ENCODE measurements at places on chromosomes 1 and 21.

DNA sequence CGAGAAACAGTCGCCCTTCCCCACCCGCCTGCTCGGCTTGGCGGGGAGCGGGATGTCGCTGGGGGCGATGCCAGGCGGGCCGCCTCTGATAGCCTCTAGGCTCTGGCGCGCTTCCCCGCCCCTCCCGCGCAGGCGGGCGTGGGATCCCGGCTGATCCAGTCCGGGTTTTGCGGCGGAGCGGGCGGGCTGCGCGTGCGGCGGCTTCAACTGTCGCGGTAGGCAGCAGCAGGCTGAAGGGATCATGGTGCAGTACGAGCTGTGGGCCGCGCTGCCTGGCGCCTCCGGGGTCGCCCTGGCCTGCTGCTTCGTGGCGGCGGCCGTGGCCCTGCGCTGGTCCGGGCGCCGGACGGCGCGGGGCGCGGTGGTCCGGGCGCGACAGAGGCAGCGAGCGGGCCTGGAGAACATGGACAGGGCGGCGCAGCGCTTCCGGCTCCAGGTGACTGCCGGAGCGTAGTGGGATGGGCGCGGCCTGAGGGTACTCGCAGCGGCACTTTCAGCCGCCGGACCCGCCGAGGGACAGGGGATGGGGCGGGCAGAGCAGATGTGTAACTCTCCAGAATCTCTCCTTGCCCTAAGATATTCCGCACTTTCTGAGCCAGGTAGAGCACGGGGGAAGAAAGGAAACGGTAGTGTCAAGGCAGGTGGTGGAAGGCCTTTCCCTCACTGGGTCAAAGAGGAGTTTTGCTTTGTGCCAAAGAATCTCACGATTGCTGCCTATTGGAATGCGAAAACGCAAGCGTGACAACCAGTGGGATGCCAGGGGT is at the start of gene FAAH:
Gene FAAH (plus strand): TSS at position 210 of the 764 bp plus-strand sequence. CDS start 32 bp downstream, at position 242.
- DNase-seq = peak; percentile 67

GRCh38 chr1:37930246-37931101 is 16.4 kb downstream of the INPP5B start:
- peak; percentile 63 for DNase-seq

- no peak for DNase-seq
Observed at GRCh38 chr1:165807613-165808012, 19.8 kb upstream of the UCK2 start.

- DNase-seq = no peak
Observed at GRCh38 chr1:38267037-38268036, 220.7 kb upstream of the POU3F1 start.

GRCh38 chr1:35173491-35173890 is 19.5 kb downstream of the SFPQ start:
- DNase-seq = no peak

DNA sequence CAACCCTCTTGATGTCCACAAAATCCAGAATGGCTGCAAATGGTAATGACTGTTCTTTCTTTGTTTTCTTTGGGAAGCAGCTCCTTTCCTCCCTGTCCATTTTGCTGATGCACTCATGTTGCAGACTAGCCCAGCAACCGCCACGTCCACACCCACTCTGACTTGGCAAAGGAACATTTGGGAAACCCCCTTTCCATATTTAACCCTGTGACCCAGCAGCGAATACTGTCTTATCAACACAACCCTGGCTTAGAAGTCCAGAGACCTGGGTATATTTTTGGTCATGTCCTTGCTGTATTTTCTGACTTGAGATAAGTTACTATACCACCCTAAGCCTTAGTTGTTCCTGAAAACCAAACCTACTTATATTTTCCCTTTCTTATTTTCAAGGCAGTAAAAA is 18.1 kb upstream of the SHE start:
- no peak for DNase-seq

GRCh38 chr1:209751627-209752231 is 4.1 kb upstream of the TRAF3IP3 start:
- DNase-seq = peak; percentile 57

DNA sequence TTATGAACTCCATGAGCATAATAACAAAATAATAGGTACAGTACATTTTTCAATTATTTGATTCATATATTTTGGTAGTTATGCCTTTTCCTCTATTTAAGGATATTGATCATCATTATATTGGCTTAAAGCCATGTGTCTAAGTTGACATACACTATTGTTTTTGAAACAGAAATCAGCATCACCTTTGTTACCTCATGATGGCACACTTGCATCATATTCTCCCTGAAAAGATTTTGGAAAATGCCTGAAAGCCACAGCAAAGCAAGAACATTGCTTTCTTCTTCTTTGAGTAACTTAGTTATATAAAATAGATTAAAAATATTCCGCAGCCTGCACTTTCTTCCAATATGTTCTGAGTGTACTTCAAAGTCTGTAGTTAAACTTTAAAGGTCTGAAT is 33.3 kb downstream of the TMPRSS15 start:
- DNase-seq = no peak

GRCh38 chr1:175536369-175536768 is 207.0 kb downstream of the TNR start:
- DNase-seq = no peak

GRCh38 chr1:213444224-213444623 is 393.2 kb downstream of the RPS6KC1 start:
- DNase-seq = no peak

GRCh38 chr1:69528376-69528775 is 39.3 kb upstream of the LRRC7 start:
- no peak for DNase-seq

DNA sequence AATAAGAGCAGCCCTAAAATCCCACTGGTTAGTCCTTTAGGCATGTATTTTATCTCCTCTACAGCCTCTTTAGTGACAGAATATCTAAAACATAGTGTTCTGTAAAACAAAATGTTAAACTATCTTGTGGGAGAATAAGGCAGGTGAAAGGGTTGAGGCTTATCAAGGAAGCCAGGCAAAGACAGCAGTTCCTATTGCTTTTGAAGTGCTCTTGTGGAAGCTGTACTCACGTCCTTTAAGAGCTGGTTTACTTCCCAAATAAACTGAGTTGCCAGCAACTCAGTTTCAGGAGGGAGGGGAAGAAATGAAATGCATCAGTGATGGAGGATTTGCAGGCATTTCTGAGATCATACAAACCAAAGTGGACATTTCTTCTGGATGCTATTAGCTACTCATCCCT is 529.6 kb upstream of the ZRANB2 start:
- DNase-seq = no peak

GRCh38 chr1:204331275-204331674 is 28.5 kb downstream of the PLEKHA6 start:
- no peak for DNase-seq

DNA sequence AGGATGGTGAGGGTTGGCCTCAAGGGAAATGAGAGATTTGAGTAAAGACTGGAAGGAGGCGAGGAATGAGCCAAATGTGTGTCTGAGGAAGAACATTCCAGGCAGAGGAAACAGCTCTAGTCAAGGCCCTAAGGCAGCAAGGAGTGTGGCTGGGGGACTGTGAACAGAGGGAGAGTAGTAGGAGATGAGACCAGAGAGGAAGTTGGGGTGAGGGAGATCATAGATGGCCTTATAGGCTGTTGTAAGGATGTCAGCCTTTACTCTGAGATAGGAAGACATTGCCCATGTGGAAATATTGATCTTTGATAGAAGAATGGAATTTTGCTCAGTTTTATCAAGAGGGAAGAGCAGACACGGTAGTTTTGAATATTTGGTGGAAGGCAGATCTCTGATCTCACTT is 55.2 kb upstream of the ARTN start:
- no peak for DNase-seq

- no peak for DNase-seq
Observed at GRCh38 chr21:45998276-45998701, 16.7 kb downstream of the COL6A1 start.

DNA sequence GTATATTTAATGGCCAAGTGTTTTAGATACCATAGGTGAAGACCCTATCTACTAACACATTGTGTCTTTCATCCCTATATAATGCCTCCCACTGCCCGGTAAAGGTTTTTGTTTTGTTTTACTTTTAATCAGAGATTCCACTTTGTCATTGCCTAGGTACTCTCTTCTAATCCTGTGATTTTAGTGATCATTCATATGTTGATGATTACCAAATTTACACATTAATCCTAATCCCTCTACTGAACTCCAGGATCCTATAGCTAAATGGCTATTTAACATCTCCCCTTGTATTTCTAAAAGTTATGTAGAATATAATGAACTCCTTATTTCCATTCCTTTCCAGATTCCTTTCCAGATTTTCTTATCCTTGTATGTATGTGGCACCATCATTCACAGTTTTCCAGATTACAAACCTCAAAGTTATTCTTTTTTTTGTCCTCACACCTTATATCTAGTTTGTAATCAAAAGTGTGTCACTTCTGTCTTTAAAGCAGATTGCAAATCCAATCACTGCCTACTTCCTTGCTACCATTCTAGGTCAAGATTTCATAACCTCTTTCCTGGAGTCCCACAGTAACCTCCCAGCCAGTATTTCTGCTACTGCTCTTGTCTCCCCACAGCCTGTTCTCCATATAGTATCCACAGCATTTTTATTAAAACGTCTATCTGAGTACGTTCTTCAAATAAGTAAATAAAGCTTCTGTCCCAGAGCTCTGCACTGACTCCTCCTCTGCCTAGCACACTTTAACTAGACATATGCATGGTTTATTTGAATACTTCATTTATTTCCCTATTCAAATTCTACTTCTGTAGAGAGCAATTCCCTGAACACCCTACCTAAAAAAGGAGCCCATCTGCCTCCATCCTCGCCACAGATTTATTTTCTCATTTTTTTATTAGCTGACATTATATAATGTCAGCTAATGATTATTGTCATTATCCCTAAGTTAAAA is 157.8 kb downstream of the KCNT2 start:
- no peak for DNase-seq
